Midbrain (tissue), 1 donor: ENCODE measurements at places on chromosomes 6 and 20.

DNA sequence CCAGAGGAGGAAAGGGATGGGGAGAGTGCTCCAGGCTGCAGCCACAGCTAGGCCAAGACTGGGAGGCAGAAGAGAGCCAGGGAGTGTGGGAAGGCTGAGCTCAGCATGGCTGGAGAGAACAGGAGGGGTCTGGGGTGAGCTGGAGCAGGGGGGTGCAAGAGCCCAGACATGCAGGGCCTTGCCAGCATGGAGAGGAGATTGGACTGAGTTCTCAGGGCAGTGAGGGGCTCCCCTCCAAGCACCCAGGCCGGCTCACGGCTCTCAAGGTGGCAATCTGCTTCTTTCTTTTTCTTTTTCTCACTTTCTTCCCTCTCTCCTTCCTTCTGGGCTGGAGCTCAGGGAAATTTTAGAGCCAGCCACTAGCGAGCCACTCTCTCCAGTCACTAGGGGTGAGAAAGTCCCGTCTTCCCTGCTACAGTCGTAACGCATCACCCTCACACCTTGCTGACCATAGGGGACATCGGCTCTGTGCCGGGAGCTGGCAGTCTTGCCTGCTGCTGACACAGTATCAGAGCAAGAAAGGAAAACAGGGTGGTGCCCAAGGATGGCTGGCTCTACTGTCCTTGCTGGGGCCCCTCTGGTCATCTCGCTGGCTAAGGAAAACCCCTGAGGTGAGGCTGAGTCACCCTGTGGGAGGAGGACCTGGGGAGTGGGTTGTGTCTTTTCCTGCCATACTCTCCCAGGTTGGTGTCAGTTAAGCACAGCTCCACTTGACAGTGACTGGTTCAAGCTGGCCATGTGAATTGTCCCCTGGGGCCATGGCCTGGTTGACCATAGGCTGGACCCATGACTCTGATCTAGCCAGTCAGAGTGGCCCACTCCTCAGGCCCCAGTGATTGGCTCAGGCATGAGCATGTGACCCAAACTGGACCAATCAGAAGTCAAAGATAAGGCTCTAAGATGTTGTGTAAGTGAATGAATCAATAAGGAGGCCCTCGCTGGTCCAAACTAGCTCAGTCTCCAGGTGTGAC, 135.1 kb upstream of the PMEPA1 start:
- DNase-seq, result no peak

DNA sequence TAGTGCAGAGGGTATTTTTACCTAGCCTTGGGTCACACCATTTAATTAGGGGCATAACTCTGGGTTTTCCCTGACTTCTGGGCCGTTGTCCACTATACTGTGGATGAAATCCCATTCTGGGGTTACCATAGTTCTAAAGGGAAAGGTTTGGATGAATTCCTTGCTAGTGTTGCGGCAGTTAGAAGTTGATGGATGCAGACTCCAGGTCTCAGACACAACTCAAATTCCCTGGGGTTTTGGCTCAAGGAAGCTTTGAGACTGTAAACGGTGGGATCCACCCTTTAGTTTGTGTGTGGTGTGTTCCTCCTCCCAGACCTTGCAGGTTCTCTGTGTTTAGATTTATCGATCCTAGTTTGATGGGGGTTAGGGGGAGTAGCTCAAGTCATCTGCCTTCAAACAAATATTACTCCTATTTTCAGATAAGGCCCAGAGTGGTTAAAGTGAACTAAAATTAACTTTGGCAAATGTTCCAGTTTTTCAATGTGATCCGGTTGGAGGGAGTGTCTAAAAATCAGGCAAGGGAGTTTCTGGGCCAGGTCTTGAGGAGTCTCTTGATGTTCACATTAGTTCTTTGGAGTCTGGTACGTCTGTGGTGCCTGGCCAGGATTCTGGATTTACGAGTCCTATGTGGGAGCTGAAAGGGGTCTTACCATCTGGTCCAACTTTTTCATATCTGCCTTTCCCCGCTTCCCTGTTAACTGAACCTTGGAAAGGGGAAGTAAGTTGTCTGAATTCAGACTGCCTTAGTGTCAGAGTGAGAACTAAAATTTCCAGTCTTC, 1.5 kb downstream of the RALY start:
- no peak for DNase-seq

DNA sequence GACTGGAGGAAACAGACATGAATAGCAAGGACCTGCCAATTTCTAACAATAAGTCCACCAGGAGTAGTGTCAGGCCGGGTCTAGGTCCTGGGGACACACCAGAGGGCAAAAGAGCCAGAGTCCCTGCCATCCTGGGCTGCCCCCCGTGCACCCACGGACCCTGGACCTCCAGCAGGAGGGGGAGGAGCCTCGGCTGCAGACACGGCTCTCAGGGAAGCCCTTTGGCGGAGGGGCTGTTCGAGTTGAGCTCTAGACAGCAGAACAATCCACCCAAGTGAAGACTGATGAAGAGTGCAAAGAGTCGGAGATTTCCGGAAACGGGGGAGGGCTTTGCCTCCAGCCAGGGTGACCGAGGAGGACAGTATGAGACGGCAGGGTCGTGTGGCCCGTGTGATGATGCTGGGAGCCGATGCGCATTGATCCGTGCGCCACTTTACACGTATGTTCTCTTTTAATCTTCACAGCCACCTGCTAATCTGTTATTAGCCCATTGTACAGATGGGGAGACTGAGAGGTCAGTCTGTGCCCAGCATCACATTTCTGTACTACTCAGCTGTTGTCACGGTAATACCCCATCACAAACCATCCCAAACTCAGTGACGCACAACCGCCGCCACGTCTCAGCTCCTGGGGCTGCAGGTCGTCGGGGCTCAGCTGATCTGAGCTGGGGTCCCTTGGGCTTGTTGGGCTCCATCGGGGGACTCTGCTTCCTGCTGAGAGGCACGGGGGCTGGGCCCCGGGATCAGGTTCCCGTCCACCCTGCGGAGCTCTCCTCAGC, 502.0 kb downstream of the PREX1 start:
- DNase-seq, result no peak

- DNase-seq, result no peak
Observed at GRCh38 chr20:745683-746301, 22.5 kb downstream of the SLC52A3 start.

DNA sequence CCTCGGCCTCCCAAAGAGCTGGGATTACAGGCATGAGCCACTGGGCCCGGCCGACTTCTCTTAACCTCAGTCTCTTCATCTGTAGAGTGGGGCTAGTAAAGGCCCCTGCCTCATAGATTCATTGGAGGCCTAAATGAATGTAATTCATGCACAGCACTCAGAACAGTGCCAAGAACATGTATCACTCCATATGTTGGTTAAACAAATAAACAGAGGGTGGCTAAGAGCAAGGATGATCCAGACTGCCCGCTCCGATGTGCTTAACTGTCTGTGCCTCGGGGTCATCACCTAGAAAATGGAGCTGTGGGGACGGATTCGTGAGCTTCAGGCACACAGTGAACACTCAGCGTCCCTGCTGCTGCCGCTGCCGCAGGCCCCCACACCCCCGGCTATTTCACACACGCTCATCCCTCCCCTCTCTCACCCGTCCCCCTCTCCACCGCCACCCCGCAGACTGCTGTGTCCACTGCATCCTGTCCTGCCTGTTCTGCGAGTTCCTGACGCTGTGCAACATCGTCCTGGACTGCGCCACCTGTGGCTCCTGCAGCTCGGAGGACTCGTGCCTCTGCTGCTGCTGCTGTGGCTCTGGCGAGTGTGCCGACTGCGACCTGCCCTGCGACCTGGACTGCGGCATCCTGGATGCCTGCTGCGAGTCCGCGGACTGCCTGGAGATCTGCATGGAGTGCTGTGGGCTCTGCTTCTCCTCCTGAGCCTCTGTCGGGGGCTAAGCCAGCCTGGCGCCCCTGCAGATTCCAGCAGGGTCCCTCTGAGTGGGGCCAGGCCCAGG, 14.8 kb downstream of the MDFI start:
- DNase-seq, result no peak

GRCh38 chr6:41747256-41748101, at the start of gene PGC:
Gene PGC, minus strand, starts transcription at chr6:41747397. Its CDS starts 63 bp downstream, at chr6:41747334.
- no peak for DNase-seq

GRCh38 chr6:88251301-88251700, 85.2 kb upstream of the CNR1 start:
- no peak for DNase-seq

GRCh38 chr20:37524859-37525708, 2.6 kb downstream of the BLCAP start:
- no peak for DNase-seq

DNA sequence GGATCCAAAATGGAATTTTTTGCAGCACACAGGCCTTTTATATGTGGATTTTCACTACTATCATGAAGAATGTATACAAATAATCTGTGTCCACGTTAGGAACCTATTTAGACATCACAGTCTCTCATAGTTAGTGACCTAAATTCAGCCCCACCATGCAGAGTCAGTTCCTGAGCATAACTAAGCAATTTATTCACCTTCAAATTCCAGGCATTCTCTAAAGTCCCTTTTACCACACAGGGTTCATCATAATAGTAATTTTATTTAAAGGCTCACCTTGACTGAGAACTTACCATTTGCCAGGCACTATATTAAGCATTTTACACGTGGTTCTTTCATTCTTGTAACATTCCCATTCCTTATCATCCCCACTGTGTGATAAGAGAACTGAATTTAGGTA, 353.8 kb downstream of the ARHGAP18 start:
- DNase-seq, result no peak

GRCh38 chr20:48257833-48258232, 472.6 kb upstream of the SULF2 start:
- DNase-seq, result no peak

DNA sequence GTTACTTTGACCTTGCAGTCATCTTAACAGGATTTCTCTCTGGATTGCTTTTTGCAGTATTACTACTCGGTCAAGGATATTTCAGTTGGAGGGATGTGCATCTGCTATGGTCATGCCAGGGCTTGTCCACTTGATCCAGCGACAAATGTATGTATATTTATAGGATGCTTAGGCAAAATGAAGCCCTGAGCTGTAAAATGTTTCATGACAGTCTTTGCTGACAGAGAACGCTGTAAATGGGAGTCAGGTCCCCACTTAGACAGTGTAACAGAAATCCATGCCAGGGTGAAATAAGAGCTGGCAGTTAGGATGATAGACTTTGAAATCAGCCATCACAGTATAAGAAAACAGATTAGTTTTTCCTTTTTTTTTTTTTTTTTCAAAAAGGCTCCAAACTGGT, 264.0 kb downstream of the LAMA2 start:
- DNase-seq, result no peak

DNA sequence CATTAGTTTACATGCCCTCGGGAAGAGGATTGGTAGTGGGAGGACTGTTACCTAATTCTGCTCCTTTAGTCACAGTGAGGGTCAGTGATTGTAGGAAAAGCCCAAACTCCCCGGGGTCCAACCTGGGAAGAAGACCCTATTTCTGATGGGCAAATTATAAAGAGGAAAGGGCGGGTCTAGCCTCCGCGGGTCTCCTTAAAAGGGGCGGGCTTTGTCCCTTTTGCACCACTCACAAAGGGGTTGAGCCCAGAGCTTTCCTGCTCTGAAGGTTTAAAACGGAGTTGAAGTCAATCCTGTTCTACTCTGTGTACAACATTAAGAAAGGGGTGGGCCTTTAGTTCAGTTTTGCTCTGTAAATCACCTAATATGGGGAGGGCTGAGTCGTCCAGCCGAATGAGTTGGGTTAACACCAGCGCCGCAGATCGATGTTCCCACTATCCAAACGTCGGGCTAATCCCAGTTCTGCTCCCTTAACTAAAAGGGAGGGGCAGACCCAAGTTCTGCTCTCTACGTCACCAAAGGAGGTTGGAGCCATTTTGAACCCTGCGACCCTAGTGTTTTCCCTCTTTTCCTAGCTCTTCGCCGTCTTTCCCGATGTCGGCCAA, 920 bp upstream of the RNF5 start:
- DNase-seq, result peak; percentile 63

- DNase-seq, result no peak
Observed at GRCh38 chr6:107219851-107220250, 104.5 kb upstream of the BEND3 start.

DNA sequence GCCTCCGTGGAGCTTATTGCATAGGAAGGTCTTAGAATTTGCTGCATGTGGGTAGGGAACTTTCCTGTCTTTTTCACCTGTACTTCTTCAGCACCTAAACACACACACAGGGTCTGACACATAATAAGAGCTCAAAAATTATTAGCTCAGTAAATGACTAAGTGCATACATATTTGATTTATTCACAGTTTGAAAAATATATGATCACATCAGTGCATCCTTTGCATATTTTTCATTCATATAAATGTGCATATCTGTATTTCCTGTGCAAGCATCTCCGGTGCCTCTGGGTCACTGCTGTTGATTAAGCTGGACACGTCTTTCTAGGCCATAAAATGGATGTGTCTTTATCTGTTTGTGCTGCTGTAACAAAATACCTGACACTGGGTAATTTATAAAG, 234.7 kb downstream of the UST start:
- DNase-seq, result no peak

DNA sequence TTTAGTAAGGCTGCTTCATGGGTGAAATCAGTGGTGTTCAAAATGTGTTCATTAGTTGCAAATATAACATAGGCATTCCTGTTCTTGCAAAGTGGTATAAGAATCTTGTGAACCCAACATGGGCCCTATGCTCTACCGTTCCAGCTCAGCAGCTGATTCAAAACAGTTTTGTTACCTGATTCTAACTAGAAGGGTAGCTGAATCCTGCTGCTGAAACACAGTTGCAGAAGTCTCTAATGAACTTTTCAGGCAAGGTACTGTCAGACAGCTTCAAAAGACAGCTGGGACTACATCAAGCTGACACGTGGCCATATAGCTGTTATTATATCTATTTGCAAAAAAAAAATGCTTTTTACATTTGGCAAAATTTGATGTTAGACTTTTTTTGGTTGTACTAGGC, 22.7 kb downstream of the THEMIS start:
- DNase-seq, result no peak

DNA sequence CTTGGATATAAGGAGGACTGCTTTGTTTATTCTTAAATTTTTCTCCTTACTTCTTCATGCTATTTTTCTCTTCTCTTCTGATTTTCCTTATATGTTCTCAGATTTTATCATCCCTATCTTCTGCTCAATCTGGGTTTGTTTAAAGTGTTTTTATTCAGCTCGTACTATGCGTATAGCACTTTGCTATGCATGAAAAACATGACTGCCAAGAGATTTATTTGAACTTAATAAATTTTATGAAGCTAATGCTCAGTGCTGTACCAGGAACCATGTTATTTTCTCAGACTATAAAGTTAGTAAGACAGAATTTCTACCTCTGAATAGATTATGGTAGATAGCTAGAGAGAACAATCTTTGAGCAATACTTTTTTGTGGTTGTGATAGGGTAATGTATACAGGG, 305.9 kb downstream of the LAMA2 start:
- DNase-seq, result no peak

- no peak for DNase-seq
Observed at GRCh38 chr20:58538752-58539151, 23.6 kb upstream of the APCDD1L start.
